ENCODE measurements at places on chromosomes 6 and 20.

- no peak for DNase-seq
Measured at GRCh38 chr6:155264693-155265320, 994 bp downstream of the CLDN20 start.

- DNase-seq = no peak
Measured at GRCh38 chr6:294656-295565, 2.6 kb downstream of the DUSP22 start.

DNA sequence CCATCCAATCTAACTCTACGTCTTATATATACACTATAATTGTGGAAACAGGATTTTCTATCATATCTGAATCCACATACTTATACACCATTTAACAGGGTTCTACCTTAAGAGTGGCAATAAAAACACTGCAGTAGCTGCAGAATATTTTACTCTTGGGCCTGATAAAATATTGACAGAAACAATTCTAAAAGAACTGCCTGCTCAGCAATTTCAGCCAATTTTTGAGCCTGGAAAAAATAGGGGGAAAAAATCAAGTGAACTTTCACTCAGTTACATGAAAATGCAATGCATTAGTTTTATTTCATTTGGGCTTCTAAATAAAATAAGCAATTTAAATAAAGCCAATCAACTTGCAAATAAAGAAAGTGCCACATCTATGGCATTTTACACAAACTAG lies 246.5 kb upstream of the RUNX2 start:
- DNase-seq = no peak

- DNase-seq = no peak
Measured at GRCh38 chr6:51024126-51024525, 205.5 kb downstream of the TFAP2B start.

DNA sequence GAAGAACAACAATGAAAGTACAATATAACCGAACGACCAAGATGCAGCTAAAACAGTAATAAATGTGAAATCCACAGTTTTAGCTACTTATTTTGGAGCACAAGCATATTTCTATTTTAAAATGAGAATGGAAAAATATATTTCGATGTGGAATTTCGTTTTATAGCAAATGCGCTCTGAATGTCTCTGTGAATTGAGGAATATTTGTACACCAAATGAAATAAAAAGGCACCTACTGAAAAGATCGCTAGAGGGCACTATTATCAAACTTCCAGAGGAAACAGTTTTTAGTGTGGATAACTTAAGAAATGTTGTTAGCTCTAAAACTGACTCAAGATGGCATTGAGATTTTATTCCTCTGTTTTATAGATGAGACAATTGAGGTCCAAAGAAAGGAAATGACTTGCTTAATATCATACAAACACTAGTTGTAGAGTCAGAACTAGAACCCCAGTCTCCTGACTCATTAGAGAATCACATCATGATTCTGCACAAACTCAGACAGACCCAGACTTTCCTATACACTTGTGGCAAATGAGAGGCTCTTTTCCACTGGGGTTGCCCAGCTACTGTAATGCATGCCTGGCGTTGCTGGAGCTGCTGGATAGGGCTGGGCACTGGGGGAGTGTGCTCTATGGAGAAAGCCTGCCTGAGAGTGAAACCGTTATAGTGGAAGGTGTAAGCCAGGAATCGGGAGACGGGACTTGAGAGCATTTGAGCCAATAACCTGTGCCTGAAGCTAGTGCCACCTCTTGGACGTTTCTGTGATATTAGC lies 51.9 kb downstream of the GCLC start:
- DNase-seq = no peak

- DNase-seq = no peak
Measured at GRCh38 chr20:14672066-14672465, 334.7 kb upstream of the FLRT3 start.

- no peak for DNase-seq
Measured at GRCh38 chr20:57773059-57773815, 63.4 kb upstream of the PMEPA1 start.

DNA sequence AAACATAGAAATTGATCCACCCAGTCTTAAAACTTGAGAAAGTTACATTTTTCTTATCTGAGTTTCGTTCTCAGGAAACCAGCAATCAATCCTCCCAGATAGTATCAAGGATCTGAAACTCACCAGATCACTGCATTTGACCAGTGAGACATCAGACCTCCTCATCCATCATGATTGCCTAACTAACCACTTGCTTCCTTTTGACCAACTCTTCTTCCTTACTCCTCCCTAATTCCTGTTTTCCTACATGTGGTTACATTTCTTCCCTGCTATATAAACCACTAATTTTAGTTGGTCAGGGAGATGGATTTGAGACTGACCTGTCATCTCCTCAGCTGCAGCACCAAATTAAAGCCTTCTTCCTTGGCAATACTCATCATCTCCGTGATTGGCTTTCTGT lies 357.1 kb upstream of the POU3F2 start:
- DNase-seq = no peak

DNA sequence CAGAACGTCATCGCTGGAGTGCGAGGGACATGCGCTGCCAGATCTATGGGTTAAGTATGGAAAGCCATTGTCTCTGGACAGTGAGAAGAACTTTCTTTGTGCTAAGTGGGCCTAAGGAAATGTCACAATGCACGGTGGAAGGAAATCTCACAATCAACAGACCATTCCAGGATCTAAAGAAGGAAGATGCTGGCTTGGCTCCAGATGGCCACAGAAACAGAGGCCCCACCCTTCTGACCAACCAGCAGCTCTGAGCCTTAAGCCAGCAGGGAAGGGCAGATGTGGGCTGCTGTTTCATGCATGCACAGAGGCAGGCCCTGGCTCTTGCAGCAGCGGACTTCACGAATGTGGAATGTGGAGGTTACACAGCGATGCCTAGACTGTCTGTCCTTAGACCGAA lies 156.3 kb downstream of the SOBP start:
- no peak for DNase-seq

GRCh38 chr6:127510876-127511275 lies 8.3 kb downstream of the MTCL3 start:
- DNase-seq = no peak

DNA sequence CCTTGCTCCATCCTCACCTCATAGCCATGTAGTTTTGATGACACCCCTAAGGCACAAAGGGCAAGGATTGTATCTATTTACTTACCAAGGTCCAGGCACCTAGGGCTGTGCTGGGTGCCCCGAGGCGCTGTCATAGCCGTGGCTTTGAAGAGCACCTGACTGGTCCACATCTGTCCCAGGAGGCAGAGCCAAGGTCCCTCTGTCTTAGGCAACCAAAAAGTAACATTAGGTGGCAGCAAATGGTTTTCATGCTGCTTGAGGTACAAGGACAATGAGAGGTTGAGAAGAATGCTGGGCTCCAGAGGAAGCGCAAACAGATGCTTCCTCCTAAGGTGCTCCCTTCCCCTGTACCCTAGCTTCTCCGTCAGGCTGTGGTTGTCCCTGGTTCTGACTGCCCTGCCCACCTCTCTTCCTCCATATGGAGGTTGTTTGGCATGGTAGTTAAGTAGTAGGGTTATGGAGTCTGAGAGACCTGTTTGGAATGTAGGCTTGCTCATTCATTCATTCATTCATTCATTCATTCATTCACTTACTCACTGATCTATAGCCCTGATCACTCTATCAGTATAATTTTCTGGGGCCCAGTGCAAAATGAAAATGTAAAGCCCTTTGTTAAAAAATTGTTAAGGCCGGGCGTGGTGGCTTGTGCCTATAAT lies 3.0 kb upstream of the UQCC2 start:
- DNase-seq = no peak

Measured in occipital lobe (tissue), 3 donors.